ENCODE measurements at places on chromosomes 11 and 22.

- no peak for DNase-seq
Observed at GRCh38 chr11:1388763-1389102, 1.0 kb upstream of the BRSK2 start.

GRCh38 chr11:115453693-115454490 is 50.3 kb downstream of the CADM1 start:
- no peak for DNase-seq

- DNase-seq = no peak
Observed at GRCh38 chr11:14676068-14676467, 32.5 kb downstream of the PDE3B start.

GRCh38 chr22:29973269-29973668 is 90.3 kb downstream of the MTMR3 start:
- no peak for DNase-seq

- no peak for DNase-seq
Observed at GRCh38 chr11:26700574-26701235, 21.2 kb downstream of the SLC5A12 start.

- no peak for DNase-seq
Observed at GRCh38 chr11:71131861-71132260, 120.5 kb downstream of the SHANK2 start.

- DNase-seq = no peak
Observed at GRCh38 chr22:37827056-37827455, 3.9 kb downstream of the GALR3 start.

- no peak for DNase-seq
Observed at GRCh38 chr11:117819096-117820040, 5.2 kb downstream of the FXYD2 start.

- DNase-seq = peak; percentile 6
Observed at GRCh38 chr22:41596776-41597634, 7.4 kb upstream of the PMM1 start.

DNA sequence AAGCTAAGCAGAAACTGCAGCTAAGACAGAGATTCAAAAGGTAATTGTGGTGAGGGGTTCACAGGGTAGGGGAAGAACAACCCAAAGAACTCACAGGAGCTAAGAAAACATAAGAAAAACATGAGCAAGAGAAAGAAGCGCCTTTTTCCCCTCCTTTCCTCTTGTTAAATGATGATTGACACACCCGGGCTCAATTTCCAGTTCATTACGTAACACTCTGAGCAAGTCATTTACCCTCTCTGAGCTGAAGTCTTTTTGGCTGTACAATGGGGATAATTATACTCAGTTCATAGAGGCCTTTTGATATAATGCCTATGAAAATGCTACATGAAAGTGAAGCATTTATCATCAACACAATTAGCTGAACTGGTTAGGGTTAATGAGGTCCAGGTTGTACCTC is 17.2 kb downstream of the LRP4 start:
- no peak for DNase-seq

DNA sequence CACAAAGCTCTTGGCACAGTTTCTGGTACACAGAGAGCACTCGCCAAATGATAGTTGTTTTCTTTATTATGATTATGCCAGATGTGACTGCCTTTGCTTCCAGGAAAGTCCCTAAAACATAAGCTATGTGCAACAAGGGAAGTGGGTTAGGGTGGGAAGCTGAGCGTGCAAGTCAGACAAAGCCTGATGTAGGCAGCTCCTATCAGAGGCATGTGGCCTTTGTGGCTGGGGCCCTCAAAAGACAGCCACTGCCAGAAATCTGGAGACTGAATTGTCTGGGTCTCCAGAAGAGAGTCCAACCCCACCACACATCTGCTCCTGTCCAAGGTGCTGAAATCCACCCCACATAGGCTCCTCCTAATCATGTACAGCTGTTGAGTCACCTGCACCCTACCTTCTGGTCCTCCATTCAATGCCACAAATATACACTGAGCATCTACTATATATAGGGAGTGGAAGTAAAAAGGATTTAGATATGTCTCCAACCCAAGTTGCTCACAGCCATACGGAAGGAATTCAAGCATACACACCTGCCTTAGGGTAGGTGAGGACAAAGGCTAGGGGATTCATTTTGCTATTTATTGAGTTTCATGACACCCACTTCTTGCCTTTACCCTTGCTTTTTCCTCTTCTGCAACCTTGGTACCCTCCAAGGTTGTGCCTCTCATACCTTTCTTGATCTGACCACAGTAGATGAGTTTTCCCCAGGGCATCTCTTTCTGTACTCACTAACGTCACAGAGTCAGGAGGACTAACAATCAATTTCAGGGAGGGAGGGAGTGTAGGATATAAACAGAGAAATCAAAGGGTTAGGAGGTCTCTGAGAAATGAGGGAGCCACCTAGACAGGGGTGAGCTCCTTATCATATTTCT is 12.4 kb downstream of the SEC14L3 start:
- no peak for DNase-seq

GRCh38 chr11:66225066-66225465 is 43.4 kb upstream of the RAB1B start:
- DNase-seq = no peak

- no peak for DNase-seq
Observed at GRCh38 chr11:69443968-69444364, 37.5 kb upstream of the LINC01488 start.

DNA sequence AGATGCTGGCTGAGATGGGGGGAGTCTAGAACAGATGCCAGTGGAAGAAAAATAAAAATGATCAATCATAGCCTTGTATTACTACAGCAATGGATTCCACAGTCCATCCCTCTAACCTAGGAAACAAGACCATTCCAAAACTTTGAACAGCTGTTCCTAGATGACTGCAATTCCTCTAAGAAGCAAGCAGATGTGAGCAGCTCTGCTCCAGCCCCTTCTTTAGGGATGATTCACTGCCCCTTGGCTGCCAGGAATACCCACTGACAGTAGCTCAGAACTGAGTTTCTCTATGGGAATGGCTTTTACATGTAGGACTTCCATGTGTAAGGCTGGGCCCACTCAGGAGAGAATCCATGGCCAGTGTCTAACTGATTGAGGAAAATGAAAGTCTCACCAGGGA is 943.9 kb downstream of the OPCML start:
- DNase-seq = no peak

DNA sequence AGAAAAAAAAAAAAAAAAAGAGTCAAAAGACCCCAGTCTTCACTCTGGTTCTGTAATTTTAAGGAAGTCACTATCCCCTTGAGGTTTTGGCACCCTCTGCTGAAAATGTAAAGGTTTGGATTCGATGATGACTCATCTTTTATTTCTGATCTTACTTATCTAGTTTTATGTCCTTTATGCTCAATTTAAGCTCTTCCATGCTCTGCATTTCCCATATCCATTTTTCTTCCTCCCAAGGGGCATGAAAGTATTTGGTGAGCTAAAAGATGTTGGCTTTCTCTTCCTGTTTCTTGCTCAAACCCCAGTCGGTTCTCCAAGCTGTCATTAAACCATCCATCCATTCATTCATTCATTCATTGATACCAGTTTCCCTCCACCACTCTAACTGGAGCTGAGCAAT is 61.0 kb upstream of the CDON start:
- DNase-seq = no peak

- DNase-seq = no peak
Observed at GRCh38 chr11:120578596-120579154, 67.1 kb downstream of the GRIK4 start.

DNA sequence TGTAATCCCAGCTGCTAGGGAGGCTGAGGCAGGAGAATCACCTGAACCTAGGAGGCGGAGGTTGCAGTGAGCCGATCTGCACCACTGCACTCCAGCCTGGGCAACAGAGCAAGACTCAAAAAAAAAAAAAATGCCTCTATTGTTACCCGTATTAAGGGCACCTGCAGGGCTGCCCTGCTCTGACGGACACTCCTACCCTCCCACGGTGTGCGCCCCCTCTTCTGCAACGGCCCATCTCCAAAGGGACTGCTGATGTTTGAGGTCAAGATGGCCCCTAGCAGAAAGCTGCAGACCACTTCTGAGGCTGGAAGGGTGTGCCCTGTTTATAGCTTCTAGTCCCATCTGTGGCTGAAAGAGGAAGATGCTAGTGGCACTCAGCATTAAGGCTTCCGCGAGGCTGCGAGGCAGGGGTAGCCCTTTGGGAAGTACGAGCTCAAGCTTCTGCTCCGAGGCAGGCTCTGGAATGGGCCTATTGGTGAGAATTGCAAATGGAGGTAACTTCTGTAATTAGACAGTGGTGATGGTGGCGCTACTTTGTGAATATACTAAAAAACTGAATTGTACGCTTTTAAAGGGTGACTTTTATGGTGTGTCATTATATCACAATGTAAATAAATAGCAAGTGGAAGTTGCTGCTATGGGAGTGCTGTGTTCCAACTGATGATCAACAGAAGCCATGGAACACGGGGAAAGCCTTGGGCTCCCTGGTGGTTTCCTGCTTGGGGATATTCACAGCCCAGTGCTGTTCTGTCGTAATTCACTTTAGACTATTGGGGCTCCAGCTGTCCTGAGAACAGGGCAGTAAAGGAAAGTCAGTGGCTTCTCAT is 24.3 kb downstream of the ARFGAP2 start:
- no peak for DNase-seq

DNA sequence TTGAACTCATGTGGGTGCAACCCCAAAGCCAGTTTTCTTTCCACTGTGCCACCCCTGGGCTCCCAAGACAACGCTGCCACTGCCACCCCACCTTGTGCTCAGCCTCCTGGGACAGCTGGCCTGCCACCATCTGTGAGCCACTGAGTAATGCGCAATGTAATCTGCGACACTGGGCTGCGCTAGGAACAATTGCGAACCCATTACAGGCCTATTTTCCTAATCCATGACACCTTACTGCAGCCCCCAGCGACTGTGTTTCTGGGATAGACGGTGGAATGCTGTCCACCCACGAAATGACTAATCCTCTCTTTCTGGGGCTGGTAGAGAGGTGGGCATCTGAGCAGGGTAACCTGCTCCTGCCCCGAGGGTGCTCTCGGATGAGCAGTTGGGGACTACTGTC is 22.2 kb downstream of the FLRT1 start:
- no peak for DNase-seq

- no peak for DNase-seq
Observed at GRCh38 chr11:94066901-94067429, 45.8 kb downstream of the HEPHL1 start.

Data from stimulated activated CD8-positive, alpha-beta memory T cell treated with anti-CD3 and anti-CD28 coated beads, Interleukin-15, amount 100 ng/mL, for 48 hours (primary cell).